Upper lobe of right lung (tissue), 1 donor: ENCODE measurements at places on chromosomes 12 and 14.

- DNase-seq = peak; percentile 87
These were observed 46.1 kb downstream of the CYP46A1 start for GRCh38 chr14:99729991-99730875.

DNA sequence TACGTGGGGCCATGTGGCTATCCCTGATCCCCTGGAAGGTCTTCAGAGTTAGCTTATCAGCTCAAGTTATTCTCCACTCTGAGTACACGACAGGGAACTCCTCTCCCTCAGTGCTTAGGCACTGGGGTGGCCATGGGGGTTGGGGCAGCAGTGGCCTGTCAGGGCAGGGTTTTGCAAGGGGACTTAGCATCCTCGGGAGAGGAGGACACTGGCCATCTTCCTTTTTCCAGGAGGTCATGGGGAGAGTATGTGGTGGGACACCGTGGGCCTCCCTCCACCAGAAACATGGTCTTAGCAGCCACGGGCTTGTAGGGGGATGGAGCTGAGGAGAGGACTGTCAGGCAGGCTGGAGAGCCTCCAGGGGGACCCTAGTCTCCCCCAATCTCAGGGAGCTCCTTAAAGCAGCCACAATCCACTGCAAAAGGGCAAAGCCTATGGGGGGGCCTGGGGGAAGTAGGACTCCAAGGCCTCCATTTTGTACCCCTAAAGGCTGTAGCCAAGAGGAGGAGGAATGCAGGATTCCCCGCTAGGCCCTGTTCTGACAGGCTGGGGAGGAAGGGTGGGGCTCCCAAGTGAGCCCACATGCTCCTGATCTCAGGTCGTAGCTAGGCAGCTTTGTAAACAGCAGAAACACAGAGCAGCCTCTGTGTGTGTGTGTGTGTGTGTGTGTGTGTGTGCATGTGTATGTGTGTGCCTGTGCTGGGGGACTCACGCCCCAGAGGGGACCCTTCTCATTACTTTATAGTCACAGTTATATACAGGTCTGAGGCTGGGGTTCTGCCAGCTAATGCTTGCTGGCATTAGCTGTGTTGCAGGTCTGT is 36.6 kb downstream of the KRT80 start:
- no peak for DNase-seq

GRCh38 chr12:286531-287300 is 24.1 kb upstream of the SLC6A13 start:
- DNase-seq = no peak

DNA sequence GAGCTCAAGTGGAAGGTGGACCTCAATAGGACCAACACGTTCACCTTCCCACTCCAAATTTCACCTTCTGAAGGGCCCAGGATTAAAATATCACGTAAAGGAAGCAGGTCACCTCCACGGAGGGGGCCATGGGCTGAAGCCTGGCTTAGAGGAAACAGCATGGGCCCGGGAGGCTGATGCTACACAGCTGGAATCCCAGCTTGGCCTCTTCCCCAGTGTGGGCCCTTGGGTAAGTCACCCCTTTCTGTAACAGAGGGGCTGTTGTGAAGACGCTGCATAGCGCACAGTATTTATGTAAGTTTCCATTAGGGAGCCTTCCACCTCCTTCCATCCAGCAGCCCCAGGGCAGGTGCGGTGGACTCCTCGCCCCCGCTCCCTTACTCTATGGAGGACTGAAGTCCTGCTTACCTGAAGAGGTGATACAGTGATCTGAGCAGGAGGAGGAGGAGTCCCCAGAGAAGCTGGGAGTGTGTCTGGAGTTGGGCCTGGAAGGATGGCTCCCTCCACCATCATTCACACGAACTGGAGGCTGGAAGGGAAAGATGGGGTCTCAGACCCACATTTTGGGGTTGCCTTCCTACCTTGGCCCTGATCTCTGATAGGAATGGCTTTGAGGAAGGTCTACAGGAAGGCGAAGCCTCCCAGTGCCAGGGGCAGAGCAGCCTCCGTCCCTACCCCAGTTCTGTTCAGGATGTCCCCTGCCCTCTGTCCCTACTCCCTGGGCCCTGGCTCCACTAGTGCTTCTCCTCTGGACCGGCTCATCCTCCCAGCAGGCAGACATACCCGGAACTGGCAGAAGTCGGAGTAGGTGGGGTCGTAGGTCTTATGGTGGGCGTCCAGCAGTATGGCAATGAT is 37.2 kb upstream of the HDAC7 start:
- DNase-seq = no peak

DNA sequence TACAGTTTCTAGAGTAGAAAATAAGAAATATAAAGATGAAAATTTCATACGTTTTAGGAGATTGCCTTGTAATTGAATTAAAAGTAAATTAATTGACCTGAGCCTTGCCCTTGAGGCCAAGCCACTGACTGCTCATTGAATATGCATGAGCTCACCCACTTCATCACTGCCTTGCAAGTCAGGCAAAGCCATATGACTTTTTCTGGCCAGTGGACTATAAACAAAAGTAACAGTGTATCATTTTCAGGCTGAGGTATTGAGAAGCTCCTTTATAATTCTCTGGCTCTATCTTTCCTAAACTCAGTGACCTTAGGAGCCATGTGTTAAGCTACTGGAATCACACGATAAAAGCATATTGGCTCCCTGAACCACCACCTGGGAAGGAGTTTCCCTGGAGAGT is 369.3 kb downstream of the NUAK1 start:
- DNase-seq = no peak

DNA sequence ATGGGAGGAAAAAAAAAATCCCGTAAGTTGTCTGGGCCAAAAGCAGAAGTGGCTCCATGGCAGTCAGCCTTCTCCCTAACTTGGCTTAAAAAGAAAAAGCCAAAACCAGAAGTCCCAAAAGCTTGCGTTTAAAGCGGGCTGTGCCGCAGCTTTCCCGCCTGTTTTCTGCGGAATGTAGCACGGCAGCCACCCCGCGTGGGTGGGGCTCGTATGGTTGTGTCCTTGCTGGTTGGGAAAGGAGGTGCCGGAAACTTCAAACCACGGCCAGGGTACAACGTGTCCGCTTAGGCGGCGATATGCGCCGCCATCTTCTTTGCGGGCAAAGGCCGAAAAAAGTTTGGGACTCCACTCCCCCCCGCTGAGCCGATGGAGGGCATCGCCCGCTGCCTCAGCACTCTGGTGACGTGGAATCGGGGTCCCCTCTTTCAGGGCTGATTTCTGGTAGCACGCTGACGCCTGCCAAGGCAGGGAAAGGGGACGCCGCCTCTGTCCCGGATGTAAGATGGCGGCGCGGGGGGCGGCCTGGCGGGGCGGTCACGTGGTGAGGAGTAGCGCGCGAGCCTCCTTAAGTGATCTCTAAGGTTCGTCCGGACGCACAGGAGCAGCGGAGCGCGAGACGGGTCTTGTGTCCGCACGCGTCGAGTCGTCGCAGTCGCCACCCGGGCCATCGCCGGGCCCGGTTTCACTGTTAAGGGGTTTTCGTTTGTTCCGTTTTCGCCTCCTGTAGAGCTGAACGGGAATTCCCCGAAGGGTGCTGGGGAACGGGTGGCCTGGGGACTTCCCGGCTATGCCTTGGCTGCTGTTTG is 135.8 kb downstream of the MON2 start:
- peak; percentile 95 for DNase-seq

- no peak for DNase-seq
These were observed 9.9 kb downstream of the SERPINA10 start for GRCh38 chr14:94282991-94283723.

- DNase-seq = peak; percentile 22
These were observed 11.8 kb downstream of the HNRNPC start for GRCh38 chr14:21257394-21257909.

DNA sequence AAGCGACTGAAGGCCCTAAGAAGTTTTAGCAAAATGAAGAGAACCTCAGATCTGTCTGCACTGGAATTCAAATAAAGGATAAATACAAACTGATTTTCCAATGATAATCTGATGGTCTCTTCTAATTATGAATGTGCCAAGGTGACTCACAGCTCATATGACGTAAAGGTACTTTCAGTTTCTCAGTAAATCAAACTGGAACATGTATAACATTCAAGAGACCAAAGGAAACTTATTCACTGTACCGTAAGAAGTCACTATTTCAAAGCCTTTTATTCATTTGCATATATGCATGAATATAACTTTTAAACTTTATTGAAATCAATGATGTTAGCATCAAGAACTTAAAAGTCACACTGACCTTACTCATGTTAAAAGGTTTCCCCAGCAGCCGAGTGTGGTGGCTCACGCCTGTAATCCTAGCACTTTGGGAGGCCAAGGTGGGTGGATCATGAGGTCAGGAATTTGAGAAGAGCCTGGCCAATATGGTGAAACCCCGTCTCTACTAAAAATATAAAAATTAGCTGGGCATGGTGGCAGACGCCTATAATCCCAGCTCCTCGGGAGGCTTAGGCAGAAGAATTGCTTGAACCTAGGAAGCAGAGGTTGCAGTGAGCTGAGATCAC is 52.2 kb downstream of the ATXN2 start:
- DNase-seq = no peak

GRCh38 chr14:89589400-89590118 is 172.5 kb upstream of the FOXN3 start:
- DNase-seq = no peak

GRCh38 chr12:62728741-62729140 is 206.2 kb downstream of the PPM1H start:
- DNase-seq = no peak

DNA sequence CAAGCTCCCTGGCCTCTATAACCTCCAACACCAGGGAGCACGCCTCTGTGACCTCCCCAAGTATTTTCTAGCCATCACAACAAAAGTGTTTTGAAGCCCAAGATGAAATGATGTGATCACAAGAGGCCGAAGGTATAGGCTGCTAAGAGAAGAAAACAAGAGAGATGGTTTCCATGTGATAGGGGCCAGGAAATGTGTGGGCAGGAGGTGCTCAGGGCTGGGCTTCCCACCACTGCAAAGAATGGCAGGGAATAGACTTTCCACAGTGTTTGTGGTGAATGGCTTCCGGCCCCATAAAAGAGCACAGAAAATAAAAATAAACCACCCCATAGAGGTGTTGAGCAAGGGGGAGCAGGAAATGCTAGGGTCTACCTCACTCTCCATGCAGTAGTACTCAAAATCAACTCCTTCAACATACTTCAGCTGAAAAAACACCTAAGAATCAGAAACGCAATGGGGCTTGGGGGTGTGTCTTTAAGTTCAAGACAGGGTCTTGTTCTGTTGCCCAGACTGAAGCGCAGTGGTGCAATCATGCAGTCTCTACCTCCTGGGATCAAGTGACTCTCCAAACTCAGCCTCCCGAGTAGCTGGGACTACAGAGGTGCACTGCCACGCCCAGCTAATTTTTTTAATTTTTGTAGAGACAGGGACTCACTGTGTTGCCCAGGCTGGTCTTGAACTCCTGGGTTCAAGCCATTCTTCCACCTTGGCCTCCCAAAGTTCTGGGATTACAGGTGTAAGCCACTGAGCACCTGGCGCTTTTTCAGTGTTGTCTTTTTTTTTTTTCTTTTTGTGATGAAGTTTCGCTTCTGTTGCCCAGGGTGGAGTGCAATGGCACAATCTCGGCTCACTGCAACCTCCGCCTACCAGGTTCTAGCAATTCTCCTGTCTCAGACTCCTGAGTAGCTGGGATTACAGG is 27.1 kb downstream of the DAD1 start:
- DNase-seq = no peak

DNA sequence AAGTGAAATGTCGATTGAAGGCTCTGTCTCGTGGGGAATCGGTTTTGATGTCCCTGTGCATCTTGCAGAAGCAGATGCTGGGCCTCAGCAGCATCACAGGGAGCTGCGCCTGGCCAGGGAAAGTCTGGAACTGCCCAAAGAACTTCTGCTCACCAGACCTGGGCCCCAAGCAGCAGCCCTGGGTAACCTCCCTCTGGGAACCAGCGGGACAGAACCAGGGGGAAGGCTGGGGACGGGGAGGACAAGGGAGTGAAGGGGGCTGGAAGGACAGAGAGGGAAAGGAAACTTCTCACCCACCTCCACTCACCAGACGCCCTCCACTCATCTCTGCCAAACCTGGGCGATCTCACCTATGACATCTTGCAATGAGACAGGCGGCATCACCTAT is 26.8 kb upstream of the C14orf180 start:
- DNase-seq = no peak

DNA sequence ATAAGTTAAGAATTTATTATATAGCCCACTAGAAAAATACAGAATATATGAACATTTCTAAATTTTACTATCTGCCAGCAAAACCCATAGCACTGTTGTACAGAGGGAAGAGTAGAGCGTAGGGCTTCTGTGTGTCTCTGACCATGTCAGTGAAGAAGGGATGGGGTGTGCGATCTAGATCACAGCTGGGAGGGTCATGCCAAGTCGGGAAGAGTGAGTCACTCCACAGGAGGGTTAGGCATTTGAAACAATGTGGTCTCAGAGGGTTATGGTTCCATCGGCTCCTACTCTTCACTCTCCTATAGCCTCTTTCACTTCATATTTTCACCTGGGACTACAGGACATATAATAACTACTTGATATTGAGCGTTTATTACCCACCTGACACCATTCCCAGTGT is 185.1 kb upstream of the DDHD1 start:
- DNase-seq = no peak

GRCh38 chr12:109818905-109819500 is 14.2 kb downstream of the TRPV4 start:
- no peak for DNase-seq

- DNase-seq = no peak
These were observed 2.3 kb upstream of the ADSS1 start for GRCh38 chr14:104721505-104722431.

DNA sequence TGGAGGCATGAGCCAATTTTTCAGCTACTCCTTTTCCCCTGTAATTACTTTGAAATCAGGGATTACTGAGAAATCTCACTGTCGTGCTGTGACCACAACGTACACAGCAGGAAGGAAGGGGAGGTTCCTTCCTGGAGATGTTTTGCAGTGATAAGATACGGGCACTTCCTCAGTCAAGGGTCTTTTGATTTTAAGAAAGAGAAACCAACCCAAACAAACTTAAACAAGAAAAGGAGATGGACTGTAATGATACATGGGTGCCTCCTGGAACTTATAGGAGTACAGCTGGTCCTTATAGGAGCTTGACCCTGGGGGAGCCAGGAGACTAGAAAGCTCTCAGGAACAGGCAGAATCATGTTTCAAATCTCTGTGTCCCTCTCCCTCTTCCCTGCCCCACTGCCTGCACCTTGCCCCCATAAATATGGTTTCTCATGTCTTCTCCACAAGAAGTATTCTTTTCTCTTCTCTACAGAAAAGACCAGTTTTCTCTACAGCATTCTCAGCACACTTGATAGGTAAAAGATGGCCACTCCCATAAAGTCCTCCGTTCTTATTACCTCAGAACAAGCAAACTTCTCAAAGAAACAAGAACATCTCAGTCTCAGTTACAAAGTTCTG is 281.1 kb upstream of the AMIGO2 start:
- DNase-seq = no peak

DNA sequence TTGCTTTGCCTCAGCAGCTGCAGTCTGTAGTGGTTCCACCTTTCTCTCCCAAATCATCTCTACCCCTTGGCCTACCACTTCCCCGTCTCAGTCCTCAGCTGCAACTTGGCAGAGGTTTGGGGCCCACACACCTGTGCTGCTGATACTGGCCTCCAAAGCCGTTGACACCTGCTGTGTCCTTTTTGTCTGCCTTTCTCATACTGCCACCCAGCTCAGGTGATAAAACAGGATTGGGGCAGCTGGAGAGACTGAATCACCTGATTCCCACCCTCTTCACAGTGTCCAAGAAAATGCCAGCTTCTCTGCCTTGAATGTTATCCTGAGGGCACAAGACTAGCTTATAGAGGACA is 103.7 kb downstream of the ETV6 start:
- no peak for DNase-seq

GRCh38 chr14:25247609-25248008 is 197.7 kb upstream of the STXBP6 start:
- DNase-seq = no peak

GRCh38 chr12:82948491-82948890 is 261.8 kb downstream of the TMTC2 start:
- DNase-seq = no peak

GRCh38 chr14:89308232-89308959 is 108.6 kb downstream of the FOXN3 start:
- no peak for DNase-seq
